ENCODE measurements at places on chromosomes 5 and 9. TPM values are rescaled to one million over a fixed set of nuclear protein-coding genes. Genes with fewer than 3 reads are reported as not detected.

Gene SHISAL2B
- 9.9 TPM for total RNA-seq

Gene AKNA
- 11.9 TPM for total RNA-seq

Gene ERCC6L2
- 58.3 TPM for total RNA-seq

Gene IL17B
- total RNA-seq: not detected

Gene PCDHA1
- not detected for total RNA-seq

Gene DOCK8
- total RNA-seq: 5.9 TPM

Gene FLT4
- 6.3 TPM for total RNA-seq

Gene FRMD3
- 4.6 TPM for total RNA-seq

Gene OSMR
- 22.4 TPM for total RNA-seq

- DNase-seq: no peak
These were observed 39.9 kb downstream of the CRB2 start for GRCh38 chr9:123395689-123396511.

DNA sequence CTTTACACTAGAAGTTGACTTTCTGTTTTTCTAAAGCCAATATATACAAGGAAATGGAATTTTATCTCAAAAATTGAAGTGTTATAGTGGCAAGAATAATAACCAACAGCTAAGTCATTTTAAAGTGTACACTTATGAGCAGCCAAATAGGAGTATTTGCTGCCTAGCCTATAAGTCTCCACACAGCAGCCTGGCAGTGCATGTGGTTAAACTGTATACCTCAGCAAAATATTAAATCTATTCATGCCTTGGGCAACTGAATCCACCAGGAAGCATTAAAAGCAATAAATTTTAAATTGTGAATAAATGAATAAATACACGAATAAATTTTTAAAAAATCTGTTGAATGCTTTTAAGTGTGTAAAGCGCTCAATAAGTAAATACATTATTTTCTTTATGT is 432.4 kb upstream of the RORB start:
- DNase-seq: no peak

- peak; percentile 42 for DNase-seq
These were observed 88.8 kb upstream of the PAM start for GRCh38 chr5:102666164-102666946.

GRCh38 chr9:76441551-76442322 is 17.2 kb upstream of the GCNT1 start:
- DNase-seq: no peak

DNA sequence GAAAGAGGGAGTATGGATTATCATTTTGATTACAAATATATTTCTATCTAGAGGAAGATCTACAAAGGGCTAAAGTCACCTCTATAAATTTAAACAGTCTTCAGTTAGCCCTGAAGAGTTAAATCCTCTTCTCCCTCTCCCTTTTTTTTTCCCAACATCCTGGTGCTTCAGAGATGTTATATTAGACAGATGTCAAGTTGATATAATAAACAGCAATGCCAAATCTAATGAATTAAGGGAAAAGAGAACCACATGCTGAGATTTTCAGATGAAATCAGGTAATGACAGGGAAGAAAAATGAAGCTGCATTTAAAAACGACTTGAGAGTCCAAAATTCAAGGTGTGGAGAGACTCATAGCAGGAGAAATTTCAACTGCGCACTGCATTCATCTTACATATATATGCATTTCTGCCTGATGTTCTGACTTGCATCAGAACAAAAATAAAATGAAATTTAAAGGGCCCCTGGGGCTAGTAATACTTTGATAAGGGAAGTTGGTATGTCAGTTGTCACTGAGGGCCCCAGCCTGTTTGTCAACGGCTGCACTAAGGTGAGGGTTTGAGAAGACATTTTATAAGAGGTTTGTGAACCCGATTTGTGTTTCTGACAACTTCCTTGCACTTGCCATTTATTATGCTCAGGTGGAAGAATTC is 338.9 kb upstream of the PANK3 start:
- DNase-seq: no peak

DNA sequence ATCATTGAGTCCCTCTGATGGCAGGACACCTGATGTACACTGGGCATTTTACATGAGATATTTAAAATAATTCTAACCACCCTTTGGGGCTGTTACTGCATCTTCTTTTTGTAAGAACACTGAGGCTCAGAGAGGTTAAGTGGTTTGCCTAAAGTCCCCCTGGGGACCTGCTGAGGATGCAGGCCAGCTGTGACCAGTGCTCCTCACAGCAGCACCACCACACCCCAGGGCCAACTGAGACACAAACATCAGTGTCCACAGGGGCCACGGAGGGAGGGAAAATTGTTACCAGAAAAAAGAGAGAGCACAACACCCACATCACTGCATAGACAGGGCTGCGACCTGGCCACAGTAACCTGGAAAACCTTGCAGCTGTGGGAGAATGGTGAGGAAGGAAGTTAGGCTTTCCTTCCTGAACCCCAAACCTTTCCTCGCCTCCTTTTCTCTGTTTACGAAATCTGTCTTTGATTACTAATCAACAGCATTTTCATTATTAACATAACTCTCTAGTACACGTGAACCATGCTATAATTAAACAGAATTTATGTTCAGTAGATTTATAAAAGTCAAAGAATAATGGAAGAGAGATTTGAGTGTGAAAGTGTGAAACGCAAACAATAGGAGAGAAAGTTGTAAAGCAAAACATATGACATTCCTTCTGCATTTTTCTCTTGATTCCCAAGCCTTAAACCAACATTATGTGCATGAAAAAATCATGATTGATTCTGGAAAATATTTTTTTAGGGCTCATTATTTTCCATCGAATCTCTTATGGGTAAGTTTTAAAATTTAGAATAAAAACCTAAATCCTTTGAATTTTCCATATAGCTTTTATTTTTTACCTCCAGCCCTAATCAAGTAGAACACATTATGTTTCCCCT is 228.1 kb upstream of the DAPK1 start:
- no peak for DNase-seq

- no peak for DNase-seq
These were observed 203.1 kb upstream of the PPP1R2B start for GRCh38 chr5:156647034-156647451.

DNA sequence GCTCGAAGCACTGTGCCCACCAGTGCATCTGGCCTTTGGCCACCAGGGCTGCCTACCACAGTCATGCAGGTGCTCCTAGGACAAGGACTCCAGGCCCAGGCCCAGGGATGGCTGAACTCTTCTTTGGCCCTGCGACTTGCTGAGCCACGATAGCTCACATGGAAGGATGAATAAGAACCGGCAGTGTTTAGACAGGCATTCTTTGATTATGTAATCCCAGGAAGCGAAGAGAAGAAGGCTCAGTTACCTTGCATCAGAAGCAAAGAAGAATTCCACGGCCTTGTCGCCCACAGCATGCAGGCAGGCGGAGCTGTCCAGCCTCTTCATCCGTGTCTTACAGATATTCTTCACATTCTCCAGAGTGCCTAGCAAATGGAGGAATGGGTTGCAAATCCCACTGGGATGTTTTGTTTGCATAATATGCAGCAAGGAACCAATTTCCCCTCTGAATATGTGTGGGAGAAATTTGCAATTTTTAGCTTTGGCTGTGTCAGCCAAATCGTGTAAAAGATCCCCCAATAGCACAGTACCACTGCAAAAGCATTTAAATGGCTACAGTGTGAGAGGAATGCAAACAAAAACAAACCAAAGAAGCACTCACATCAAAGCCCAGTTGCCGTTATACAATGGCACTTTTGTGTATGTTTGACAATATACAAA is 29.1 kb downstream of the GFPT2 start:
- no peak for DNase-seq

GRCh38 chr5:35745193-35745592 is 111.5 kb upstream of the IL7R start:
- DNase-seq: no peak

- no peak for DNase-seq
These were observed 6.1 kb upstream of the TMEFF1 start for GRCh38 chr9:100466829-100467221.

- DNase-seq: no peak
These were observed 34.6 kb upstream of the IL17B start for GRCh38 chr5:149413477-149414210.

- no peak for DNase-seq
These were observed 41.8 kb upstream of the NR5A1 start for GRCh38 chr9:124549016-124549415.

- DNase-seq: no peak
These were observed 36.6 kb downstream of the BICD2 start for GRCh38 chr9:92727716-92728700.

- no peak for DNase-seq
These were observed 66.7 kb upstream of the PRSS3 start for GRCh38 chr9:33728613-33729012.

DNA sequence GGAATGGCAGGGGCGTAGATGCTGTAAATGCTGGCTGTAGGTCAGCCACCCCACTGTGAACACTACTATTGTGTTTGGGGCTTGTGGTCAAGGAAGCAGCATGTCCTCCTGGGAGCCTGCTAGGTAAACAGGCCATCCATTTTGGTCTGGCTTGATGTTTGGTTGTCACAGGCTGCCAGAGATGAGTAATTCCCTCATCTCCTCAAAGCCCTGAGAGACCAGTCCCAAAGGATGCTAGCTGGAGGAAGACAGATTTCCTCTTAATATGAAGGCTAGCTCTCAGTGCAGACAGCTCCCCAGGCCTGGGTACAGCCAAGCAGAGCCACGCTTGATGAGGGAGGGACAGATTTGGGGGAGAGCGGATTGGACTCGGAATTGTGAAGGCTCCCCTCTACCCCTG is 72.5 kb upstream of the MAP1B start:
- DNase-seq: no peak

DNA sequence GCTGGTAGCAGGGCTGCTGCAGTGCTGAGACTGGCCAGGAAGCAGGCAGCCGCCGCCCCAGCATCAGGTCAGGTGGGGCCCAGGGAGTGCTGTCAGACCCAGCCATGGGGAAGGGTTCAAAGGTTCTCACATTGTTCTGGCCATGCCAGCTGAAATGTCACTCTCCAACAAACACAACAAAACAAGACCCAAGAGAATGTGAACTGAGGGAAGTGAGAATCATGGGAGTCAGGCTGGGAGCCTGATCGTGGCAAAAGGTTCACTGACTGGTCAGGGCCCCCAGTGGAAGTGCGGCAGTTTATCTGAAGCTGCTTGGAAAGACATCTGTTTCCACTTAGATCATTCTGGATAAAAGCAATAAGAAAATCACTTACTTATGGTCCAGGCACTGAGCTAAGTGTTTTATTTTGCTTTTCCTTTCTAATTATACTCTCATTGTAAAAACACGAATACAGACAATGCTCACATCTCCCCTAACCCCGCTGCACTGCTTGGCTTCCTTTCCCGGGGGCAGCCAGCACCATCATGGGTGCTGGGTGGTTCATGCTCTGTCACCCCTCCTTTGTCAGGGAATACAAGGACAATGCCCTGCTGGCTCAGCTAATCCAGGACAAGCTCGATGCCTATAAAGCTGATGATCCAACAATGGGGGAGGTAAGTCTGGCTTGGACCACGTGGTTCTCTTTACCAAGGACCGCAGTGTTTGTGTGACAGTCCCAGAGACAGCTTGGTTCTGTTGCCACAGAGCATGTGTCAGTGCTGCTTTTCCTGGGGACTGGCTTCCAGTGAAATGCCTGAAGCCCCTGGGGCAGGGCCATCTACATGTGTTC is 41.9 kb upstream of the CFAP157 start:
- no peak for DNase-seq

DNA sequence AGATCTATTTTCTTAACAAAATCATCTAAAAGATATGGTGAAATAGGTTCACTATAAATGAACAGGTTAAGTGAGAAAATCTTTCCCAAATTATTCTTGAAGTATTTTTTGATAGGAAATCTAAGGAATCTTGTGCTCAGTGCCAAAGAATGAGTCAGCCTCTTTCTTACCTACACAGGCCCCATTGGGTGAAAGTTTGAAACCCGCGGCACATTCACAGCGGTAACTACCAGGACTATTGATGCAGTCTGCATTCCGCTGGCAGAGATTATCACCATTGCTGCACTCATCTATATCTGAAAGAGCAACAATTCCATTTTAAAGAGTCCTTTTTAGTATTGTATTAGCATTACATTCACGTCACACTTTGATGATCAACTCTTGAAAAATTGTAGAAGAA is 221.8 kb downstream of the SLC12A2 start:
- no peak for DNase-seq

- DNase-seq: no peak
These were observed 94.1 kb upstream of the SNX2 start for GRCh38 chr5:122680623-122681350.

All from body of pancreas (tissue), 4 donors.